ENCODE measurements at places on chromosomes 2 and 18. TPM values are rescaled to one million over a fixed set of nuclear protein-coding genes. Genes with fewer than 3 reads are reported as not detected.

Gene RBM44
- total RNA-seq: 1.8 TPM

Gene DSC3
- 1.6 TPM for total RNA-seq

Gene FEV
- total RNA-seq: not detected

Gene CARF
- total RNA-seq: 12.2 TPM

GRCh38 chr18:52907543-52908308 is 567.7 kb downstream of the DCC start:
- H3K27ac ChIP-seq: no peak overlapping the region
- no peak overlapping the region for H3K4me3 ChIP-seq
- no peaks in the 10 kb centered on the region for H3K36me3 ChIP-seq
- no peaks in the 10 kb centered on the region for H3K27me3 ChIP-seq
- no peak for DNase-seq

DNA sequence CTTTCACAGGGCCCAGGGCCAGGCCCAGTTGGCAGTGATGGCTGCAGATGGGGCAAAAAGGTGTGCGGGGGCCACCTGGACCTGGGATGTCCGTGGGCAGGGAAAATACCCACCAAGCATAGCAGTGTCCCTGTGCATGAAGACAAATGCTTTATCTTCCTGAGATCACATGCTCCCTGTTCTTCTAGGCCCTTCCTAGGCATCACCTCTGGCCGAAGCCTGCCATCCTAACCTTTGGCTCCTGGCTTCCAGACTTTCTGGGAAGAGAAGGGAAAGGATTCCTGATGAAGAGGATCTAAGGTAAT is 105.0 kb upstream of the SMAD2 start:
- H3K36me3 ChIP-seq: no peaks in the 10 kb centered on the region
- H3K27ac ChIP-seq: no peak overlapping the region
- no peak for DNase-seq

GRCh38 chr2:37389989-37390765 is 45.7 kb downstream of the QPCT start:
- no peaks in the 10 kb centered on the region for H3K27me3 ChIP-seq
- H3K36me3 ChIP-seq: no peaks in the 10 kb centered on the region
- DNase-seq: no peak
